ENCODE measurements at places on chromosomes 7 and 10. TPM values are rescaled to one million over a fixed set of nuclear protein-coding genes. Genes with fewer than 3 reads are reported as not detected.

GRCh38 chr7:33191340-33191739 lies 62.0 kb downstream of the BBS9 start:
- H3K27ac ChIP-seq = no peak overlapping the region
- peaks cover 5% of the 10 kb centered on the region for H3K4me1 ChIP-seq
- H3K4me3 ChIP-seq = no peak overlapping the region
- DNase-seq = no peak

DNA sequence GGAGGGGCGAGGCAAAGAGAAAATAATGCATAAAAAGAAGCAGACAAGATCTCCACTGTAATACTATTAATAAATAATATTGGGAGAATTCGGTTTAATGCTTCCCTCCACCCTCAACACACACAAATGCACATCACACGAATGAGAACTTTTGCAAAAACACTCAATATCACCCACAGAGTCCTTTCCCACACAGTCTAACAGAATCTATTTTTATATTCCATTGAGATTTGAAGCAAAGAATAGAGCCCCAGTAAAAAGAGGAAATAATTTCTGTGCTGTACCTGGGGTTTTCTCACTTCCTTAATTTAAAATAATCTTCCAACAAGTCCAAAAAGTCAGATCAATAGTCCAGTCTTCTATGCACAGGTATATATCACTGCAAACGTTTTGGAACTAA lies 17.0 kb downstream of the PIK3AP1 start:
- no peaks in the 10 kb centered on the region for H3K27me3 ChIP-seq
- no peak overlapping the region for H3K4me3 ChIP-seq
- DNase-seq = no peak
- no peaks in the 10 kb centered on the region for H3K4me1 ChIP-seq
- H3K27ac ChIP-seq = no peak overlapping the region
- H3K36me3 ChIP-seq = no peaks in the 10 kb centered on the region

GRCh38 chr7:66727058-66727457 lies 13.5 kb upstream of the RABGEF1 start:
- H3K4me3 ChIP-seq = no peak overlapping the region
- no peak for DNase-seq
- H3K27ac ChIP-seq = no peak overlapping the region
- no peaks in the 10 kb centered on the region for H3K4me1 ChIP-seq
- no peaks in the 10 kb centered on the region for H3K36me3 ChIP-seq

DNA sequence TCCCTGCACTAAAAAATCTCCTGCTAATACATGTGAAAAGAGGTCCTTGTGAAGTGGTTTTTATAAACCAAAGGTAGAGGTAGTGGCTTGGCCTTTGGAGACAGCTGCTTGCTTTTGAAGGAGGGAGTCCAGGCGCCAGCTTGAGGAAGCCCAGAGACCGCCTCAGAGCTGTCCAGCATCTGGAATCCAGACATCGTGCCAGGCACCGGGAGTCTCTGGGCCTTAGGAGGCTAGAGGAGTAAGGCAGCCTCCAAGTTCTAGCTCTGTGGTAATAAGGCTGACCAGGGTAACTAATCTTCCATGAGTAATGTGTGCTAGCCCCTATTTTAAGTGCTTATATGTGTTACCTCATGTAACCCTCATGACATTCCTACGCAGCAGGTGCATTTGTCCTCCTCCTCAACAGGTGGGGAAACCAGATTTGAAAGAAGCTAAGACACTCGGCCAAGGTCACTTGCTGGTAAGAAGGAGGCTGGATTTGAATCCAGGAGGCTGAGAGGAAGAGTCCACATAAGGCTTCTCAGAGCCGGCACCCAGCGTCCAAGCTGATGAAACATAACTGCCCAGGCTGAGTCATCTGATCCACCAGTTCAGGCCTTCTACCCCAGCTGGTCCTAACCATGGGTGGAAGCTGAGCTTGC lies 26.1 kb downstream of the PRLHR start:
- H3K4me3 ChIP-seq = no peak overlapping the region
- H3K4me1 ChIP-seq = peaks cover 11% of the 10 kb centered on the region
- no peaks in the 10 kb centered on the region for H3K36me3 ChIP-seq
- no peak for DNase-seq
- no peaks in the 10 kb centered on the region for H3K27me3 ChIP-seq

DNA sequence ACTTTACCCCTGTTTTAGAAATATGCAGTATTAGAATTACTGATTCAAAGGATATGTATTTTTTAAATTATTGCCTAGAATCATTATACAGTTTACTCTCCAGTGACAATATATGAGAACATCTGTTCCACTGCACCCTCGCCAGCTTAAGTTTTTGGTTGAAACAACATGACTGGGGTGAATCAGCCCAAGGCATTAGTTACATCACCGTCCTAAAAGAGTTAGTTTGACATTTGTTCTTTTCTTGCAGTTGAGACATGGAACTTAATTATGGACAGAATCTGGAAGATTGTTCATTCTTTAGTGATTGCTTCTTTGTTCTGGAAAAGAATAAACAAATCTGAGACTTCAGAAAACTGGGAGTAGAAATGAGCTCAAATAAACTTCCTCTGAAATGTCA lies 167.3 kb upstream of the DKK1 start:
- no peaks in the 10 kb centered on the region for H3K4me1 ChIP-seq
- H3K27ac ChIP-seq = no peak overlapping the region
- no peak for DNase-seq
- H3K27me3 ChIP-seq = no peaks in the 10 kb centered on the region
- H3K36me3 ChIP-seq = no peaks in the 10 kb centered on the region
- H3K4me3 ChIP-seq = no peak overlapping the region

- H3K4me1 ChIP-seq = peaks cover 36% of the 10 kb centered on the region
- H3K4me3 ChIP-seq = no peak overlapping the region
- no peaks in the 10 kb centered on the region for H3K36me3 ChIP-seq
- no peak overlapping the region for H3K27ac ChIP-seq
- no peak for DNase-seq
- no peaks in the 10 kb centered on the region for H3K27me3 ChIP-seq
Observed at GRCh38 chr7:833601-834258, 1.5 kb downstream of the SUN1 start.

DNA sequence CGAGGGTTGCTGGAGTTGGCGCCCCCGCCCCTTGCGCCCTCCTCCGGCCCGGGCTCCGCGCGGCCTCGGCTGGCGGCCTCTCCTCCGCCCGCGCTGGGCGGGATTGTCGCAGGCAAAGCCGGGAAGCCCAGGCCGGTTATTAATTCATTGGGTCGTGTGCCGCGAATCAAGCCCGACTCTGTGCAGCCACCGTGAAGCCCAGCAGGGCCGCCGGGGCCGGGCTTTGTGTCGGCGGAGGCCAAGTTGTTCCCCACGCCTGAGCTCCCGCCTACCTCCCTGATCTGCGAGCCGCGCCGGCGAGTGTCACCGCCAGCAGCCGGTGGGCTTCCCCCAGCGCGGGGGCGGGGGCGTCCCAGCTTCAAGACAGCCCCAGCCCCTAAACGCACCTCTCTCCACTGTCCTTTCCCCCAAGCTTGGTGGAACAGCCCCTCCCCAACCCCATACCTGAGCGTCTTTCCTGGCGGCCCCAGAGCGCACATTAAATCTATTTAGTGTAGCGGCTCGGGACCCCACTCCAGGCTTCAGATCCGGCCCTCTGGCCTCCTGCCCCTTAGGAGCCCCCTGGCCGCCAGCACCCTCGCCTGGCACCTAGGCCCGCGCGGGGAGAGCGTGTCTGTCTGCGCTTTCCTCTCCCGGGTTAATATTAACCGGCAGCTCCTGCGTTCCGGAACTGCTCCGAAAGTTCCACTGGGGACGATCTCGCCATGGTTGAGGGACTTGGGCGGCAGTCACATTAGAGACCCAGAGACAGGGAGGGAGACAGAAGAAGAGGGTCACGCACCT lies 3.5 kb downstream of the SHH start:
- H3K36me3 ChIP-seq = no peaks in the 10 kb centered on the region
- DNase-seq = no peak
- no peak overlapping the region for H3K4me3 ChIP-seq
- H3K27me3 ChIP-seq = peaks cover 13% of the 10 kb centered on the region
- no peak overlapping the region for H3K27ac ChIP-seq

GRCh38 chr7:151017370-151017952 lies 6.8 kb downstream of the ATG9B start:
- peaks cover 63% of the 10 kb centered on the region for H3K4me1 ChIP-seq
- H3K27ac ChIP-seq = no peak overlapping the region
- DNase-seq = no peak
- H3K4me3 ChIP-seq = peak overlapping the region; percentile 67

DNA sequence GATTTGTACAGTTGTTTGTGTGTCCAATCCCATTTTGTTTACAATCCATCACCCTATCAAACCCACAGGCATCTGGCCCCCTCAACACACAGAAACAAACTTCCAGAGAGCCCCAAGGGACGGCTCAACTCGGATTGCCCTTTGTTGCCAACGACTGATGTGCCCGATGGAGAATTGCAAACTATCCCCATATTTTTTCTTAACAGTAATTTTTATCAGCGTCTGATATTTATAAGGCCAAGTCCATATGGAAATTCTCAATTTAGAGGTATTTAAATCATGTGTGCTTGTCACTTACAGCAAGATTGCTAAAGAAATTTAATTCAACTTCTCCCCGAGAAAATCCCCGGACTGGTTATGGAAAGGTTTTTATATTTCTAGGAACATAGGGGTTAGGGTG lies 113.9 kb upstream of the NPS start:
- no peaks in the 10 kb centered on the region for H3K27me3 ChIP-seq
- no peaks in the 10 kb centered on the region for H3K4me1 ChIP-seq
- H3K27ac ChIP-seq = no peak overlapping the region
- no peak for DNase-seq
- no peak overlapping the region for H3K4me3 ChIP-seq

DNA sequence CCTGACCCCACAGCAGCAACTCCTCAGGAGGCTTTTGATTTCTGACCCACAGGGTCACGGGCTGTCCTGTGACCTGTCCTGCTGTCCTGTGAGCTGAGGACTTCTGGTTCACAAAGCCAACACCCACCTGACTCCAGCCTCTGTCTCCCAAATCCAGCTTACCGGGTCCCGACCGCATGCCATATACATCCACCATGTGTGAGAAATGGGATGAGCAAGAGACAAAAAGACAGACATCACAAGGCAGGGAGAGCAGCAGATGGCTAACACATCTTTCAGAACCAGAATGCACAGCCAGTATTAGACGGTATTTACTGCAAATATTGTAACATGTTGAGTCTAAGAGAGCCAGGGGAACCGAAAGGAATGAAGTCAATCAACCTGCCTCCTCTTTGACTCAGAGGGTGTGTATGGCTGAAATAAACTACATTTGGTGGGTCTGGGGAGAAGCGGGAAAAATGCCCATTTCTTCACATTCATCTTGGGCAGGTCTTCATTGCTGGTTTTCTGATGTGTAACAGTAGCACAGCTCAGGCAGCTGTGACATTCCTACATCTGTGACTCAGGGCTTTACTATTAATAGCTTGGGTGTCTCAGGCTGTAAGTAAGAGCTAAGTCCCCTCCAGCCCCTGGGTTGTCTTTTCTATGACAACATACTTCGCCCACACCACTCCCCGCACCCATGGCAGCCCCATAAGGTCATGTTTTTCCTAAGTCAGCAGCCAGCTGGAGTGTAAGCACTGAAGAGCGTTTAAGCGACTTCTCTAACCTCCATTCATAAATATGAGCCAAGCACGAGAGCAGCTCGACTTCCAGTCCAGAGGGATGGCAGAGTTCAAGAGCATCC lies 25.0 kb downstream of the ABLIM1 start:
- H3K36me3 ChIP-seq = no peaks in the 10 kb centered on the region
- H3K27me3 ChIP-seq = peaks cover 26% of the 10 kb centered on the region
- DNase-seq = no peak
- peaks cover 17% of the 10 kb centered on the region for H3K4me1 ChIP-seq
- H3K27ac ChIP-seq = no peak overlapping the region

DNA sequence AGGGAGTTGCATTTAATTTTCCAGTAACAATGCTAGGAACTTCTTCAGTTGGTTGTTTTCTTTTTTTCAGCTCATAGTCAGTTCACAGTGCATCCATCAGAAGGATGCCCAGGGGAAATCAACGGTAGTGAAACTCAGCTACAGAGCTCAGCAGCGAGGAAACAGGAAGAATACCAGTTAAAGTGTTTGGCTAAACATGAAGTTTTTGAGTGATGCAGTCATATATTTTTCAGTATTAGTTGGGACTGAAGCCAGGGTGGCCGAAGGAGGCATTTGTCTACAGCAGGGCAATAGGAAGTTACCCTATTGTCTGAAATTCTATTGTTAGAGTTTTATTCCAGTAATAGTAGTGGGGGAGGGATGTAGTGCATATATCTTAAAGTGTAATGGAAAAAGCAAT lies 45.3 kb upstream of the MALRD1 start:
- H3K27ac ChIP-seq = no peak overlapping the region
- no peaks in the 10 kb centered on the region for H3K27me3 ChIP-seq
- no peaks in the 10 kb centered on the region for H3K4me1 ChIP-seq
- no peak for DNase-seq
- H3K4me3 ChIP-seq = no peak overlapping the region

GRCh38 chr10:88386204-88386788 lies 196.8 kb downstream of the RNLS start:
- H3K36me3 ChIP-seq = no peaks in the 10 kb centered on the region
- peaks cover 64% of the 10 kb centered on the region for H3K4me1 ChIP-seq
- H3K4me3 ChIP-seq = peak overlapping the region; percentile 51
- no peaks in the 10 kb centered on the region for H3K27me3 ChIP-seq
- H3K27ac ChIP-seq = peak overlapping the region; percentile 75

- no peak overlapping the region for H3K27ac ChIP-seq
- no peak for DNase-seq
- H3K36me3 ChIP-seq = no peaks in the 10 kb centered on the region
- H3K4me1 ChIP-seq = no peaks in the 10 kb centered on the region
Observed at GRCh38 chr10:19021162-19021561, 27.4 kb upstream of the MALRD1 start.

DNA sequence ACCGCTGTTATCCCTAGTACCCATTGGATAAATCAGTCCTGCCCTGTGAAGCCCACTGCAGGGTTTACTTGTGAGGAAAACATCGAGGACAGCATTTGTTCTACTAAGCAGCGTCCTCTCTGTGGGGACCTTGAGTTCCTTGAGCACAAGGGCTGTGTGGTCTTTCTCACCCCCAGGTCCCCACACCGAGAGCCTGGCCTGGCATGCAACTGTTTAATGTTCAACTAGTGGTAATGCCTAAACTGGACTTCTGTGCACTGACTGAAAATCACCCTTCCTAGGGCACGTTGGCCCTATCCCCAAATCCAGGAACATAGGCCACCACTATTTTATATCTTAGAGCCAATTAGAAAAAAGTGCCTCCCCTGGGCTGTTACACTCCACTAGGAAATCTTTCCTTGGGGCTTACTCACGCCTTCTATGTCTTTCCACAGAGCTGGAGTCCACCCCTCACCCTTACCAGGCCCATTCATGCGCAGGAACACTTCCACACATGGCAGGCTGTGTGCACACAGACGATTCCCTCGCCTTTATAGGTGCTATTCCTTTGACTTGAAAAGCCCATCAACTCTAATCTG lies 1.7 kb upstream of the TMEM213 start:
- no peaks in the 10 kb centered on the region for H3K27me3 ChIP-seq
- H3K4me3 ChIP-seq = no peak overlapping the region
- DNase-seq = no peak

SPDYE1 gene
- not detected for total RNA-seq

AGR3 gene
- total RNA-seq = not detected

WDFY4 gene
- total RNA-seq = 0.20 TPM

VKORC1L1 gene
- 26.2 TPM for total RNA-seq

AUTS2 gene
- 5.3 TPM for total RNA-seq

ECHS1 gene
- 74.7 TPM for total RNA-seq

EEPD1 gene
- 0.84 TPM for total RNA-seq

NXPH1 gene
- not detected for total RNA-seq

NAMPT gene
- total RNA-seq = 723 TPM

All from CD8-positive, alpha-beta memory T cell (primary cell).